Activated naive CD4-positive, alpha-beta T cell treated with anti-CD3 and anti-CD28 coated beads, Interleukin-2, amount 50 U/mL, for 16 hours (primary cell): ENCODE measurements at places on chromosomes 1 and 21.

- no peak for DNase-seq
Observed at GRCh38 chr1:22886211-22886610, 86.5 kb downstream of the LACTBL1 start.

- DNase-seq: no peak
Observed at GRCh38 chr1:115059316-115059715, 29.7 kb downstream of the TSHB start.

DNA sequence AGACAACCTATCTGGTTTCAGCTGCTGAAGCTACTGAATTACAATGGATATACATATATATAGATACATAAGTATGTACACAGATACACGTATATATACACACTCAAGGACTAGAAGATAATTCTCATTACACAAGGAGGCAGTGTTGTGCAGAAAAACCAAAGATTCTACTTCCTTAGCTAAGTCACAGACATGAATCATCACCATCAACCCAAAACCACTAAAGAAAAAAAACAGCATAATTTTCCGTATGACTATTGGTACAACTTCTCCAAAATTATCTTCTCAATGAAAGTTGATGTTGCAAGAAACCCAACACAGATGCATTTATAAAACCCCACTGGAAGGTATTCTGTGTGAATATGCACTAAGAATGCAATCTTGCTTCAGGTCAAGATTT, 36.8 kb upstream of the RPF1 start:
- no peak for DNase-seq

DNA sequence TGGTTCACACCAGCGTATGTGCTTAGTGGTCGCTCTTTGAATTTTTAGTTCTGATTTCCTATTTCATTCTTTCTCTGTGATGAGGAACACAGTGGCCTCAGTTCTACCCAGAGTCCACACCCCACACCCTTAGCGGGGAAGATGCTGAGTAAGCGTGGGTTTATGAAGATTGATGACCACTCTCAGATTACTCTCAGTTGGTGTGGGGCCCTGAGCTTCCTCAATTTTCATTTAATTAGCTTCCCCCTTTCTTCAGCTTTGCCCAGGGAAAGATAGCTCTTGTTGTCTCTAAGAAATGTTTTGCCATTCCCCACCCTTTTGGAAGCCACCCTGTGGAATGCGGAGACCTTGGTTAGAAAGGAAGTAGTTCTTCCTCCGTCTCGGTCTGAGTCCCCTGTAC, 299.9 kb upstream of the PROX1 start:
- no peak for DNase-seq

- no peak for DNase-seq
Observed at GRCh38 chr1:14106126-14106525, 406.1 kb downstream of the PRDM2 start.

- DNase-seq: no peak
Observed at GRCh38 chr1:165468253-165468652, 23.3 kb upstream of the RXRG start.

DNA sequence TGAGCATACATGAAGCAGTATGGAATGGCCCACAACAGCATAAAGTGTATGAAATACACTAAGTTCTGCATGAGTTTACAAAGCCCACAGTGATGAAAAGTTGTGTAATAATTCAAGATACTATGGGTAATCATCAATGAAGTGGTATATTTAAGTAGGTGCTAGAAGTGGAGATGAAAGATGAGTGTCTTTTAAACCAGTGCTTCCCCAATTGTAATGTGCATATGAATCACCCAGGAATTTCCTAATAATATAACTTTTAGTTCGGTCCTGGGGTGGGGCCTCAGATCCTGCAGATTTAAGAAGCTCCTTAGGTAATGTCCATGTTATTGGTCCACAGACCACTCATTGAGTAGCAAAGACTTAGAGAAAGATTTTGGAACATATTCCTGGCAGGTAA, 184.9 kb downstream of the DUSP10 start:
- DNase-seq: no peak

DNA sequence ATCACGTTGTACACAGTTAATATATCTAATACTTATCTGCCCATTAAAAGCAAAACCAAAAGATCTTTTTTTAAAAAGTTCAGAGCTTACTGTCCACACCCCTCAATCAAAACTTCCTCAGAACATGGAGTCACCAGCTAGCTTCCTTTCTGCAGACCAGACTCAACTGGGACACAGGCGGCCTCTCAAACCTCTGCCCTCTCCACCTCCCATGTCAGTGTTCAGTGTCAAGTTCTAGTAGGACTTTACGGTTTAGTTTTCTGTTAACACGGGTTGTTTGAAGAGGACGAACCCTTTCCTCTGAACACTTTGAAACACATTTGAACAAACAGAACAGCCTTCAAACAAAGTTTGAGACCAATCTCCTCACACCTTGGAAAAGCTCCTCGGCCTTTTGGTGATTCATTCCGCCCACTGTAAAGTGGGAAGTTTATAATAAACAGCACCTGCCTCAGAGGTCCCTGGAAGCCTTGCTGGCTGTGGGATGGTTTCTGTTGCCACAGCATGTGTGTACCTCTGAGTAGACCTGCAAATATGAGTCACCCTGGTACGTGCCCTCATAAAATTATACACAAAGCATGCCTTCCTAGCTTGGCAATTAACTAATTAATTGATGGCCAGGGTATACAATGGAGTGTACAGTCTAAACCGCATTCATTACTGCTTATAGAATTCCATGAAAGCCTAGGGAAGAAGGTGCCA, 48.4 kb upstream of the SIPA1L2 start:
- DNase-seq: no peak

- DNase-seq: no peak
Observed at GRCh38 chr1:229452956-229453801, 19.3 kb upstream of the ACTA1 start.

DNA sequence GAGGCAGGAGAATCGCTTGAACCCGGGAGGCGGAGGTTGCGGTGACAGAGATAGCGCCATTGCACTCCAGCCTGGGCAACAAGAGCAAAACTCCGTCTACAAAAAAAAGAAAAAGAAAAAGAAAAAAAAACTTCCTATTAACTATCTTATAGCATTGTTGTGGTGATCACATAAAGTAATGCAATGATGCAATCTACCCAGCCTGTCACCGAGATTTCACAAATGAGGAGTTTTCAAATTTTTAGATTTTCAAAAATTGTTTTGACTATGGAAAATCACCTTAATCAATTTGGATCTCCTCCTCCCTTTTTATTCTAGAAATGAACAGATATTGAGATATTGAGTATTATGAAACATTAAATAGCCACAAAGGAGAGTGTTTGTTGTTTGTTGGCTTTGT, 8.0 kb downstream of the FMO5 start:
- DNase-seq: no peak

- no peak for DNase-seq
Observed at GRCh38 chr1:212470059-212470458, 37.3 kb downstream of the NENF start.

DNA sequence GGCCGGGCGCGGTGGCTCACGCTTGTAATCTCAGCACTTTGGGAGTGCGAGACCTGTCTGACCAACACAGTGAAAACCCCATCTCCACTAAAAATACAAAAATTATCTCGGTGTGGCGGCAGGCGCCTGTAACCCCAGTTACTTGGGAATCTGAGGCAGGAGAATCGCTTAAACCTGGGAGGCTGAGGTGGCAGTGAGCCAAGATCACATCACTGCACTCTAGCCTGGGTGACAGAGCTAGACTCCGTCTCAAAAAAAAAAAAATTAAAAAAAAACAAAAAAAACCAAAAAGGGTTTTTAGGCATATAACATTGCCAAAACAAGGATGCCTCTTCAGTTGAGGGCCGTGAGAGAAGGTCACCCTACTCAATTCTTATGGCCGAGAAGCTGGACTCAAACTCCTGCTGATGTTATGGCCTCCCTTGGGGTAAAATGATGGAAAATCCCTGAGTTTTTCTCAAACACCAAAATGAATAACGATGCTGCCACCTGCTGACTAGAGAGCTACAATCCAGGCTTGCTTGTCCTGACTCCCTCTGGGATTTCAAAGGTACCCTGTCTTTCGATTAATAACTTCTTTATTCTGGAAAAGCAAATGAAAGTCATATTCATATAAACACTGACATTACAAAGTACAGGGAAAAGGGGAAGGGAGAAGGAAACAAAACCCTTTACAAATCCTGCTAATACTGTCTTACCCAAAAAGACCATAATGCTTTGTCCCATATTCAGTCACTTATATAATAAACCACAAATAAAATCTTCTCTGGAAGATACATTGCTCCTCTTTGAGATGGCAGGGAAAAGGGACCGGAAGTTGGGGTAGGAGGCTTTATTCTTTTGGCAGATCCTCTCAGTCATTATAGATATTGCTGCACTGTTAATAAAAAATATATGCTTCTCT, 10.7 kb downstream of the RAB42 start:
- DNase-seq: peak; percentile 29

DNA sequence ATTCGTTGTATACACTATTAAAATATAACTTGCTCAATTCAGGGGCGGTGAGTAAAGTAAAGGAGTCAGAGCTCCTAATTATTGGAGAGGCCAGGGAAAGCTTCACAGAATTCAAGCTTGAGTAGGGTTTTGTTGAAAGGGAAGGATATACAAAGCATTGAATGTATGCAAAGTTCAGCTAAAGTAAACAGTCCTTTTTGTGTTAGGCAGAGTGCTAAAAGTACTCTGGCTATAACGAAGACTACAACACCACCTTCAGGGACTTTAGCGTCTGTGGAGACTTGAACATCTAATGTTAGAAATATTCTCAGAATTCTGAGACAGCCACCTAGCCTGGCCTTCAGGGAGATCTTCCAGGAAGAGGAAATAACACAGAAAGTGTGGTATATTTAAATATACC, 1.1 kb downstream of the FALEC start:
- DNase-seq: no peak

DNA sequence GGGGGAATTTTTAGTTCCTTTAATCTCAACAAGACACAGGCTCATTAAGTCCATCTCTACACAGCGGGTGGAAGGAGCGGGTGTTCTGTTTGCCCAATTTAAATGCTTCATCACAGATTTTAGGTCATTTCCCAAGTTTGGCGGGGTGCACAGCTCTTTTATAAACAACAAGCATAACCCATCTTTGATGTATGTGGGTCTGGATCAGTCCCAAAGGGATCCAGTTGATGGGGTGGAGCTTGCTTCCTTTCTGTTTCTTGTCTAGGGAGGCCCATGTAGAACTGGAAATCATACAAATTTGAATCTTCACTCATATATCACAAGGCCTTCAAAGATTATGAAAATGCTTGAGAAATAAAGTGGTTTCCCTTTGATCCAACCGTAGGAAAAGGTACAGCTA, 140.5 kb upstream of the C8B start:
- DNase-seq: no peak

GRCh38 chr1:247829656-247830055, 5.7 kb upstream of the OR14A16 start:
- no peak for DNase-seq

GRCh38 chr1:160206421-160207117, 1.4 kb downstream of the PEA15 start:
- no peak for DNase-seq

DNA sequence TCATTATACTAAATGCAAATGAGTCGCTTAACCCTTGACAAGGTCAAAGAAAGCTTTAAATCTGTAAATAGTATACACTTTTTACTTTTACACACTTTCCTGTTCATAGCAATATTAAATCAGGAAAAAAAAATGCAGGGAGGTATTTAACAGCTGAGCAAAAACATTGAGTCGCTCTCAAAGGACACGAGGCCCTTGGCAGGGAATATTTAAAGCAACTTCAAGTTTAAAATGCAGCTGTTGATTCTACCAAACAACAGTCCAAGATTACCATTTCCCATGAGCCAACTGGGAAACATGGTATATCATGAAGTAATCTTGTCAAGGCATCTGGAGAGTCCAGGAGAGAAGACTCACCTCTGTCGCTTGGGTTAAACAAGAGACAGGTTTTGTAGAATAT, 62.7 kb downstream of the CAPN2 start:
- DNase-seq: no peak

DNA sequence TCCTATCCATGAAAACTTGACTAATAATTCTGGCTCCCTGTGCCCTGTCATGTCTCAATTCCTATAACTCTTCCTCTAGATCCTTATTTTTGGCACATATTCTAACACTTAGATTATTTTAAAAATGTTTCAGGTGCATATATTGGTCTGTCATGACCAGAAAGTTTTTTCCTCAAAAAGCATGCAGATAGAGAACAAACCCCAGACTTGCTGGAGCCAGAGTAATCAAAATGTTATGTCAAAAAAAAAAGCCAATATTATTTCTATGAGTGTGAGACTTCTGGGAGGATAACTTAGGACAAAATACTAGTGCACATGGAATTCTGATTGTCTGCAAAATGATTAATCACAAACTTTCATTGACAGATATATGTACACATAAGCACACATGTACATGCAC, 135.1 kb upstream of the MROH9 start:
- DNase-seq: no peak

GRCh38 chr1:119430486-119430885, 15.5 kb downstream of the HSD3B2 start:
- no peak for DNase-seq

DNA sequence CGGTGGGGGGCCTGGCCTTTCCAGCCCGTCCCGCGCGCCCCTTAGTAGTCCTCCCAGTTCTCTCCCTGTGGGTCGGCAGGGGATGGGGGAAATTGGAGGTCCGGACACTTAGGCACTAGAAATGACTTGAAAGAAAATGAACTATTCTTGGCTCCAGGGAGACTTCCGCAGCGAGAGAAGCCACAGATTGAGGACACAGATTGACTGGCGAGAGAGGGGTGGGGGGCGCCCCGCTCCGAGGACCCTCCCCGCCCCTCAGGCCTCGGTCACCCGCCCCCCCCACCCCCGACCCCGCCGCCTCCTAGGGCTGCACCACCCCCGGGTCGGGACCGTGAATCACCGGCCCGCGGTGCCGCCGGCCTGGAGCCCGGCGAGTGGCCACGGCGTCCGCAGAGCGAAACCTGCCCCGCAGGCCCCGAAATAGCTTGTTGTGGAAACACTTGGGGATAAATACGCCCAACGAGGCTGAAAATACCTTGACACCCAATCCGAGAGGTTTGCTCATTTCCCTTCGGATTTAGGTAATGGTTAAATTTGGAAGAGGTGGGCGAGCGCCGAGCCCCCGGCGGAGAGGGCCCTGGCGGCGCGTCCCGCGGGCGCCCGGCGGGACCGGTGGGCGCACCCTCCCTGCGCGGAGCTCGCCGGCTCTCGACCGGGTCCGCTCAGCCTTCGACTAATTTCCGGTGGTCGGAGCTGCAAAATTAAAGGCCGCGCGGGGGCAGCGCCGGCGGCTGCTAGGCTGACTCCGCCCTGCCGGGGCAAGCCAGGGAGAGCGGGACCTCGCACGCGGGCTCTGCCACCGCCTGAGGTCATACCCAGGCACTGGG, at the start of gene GFI1:
TSS of gene GFI1 (minus strand) at position 675 of the 827 bp plus-strand sequence. CDS start 3,438 bp downstream, outside the sequence.
- peak; percentile 70 for DNase-seq

GRCh38 chr1:11175461-11175860, 13.7 kb upstream of the ANGPTL7 start:
- DNase-seq: no peak
